Cerebellar nuclear complex (tissue), 1 donor: ENCODE measurements at places on chromosomes 13 and 19.

GRCh38 chr13:40579535-40579934 lies 86.9 kb downstream of the FOXO1 start:
- no peak for DNase-seq

DNA sequence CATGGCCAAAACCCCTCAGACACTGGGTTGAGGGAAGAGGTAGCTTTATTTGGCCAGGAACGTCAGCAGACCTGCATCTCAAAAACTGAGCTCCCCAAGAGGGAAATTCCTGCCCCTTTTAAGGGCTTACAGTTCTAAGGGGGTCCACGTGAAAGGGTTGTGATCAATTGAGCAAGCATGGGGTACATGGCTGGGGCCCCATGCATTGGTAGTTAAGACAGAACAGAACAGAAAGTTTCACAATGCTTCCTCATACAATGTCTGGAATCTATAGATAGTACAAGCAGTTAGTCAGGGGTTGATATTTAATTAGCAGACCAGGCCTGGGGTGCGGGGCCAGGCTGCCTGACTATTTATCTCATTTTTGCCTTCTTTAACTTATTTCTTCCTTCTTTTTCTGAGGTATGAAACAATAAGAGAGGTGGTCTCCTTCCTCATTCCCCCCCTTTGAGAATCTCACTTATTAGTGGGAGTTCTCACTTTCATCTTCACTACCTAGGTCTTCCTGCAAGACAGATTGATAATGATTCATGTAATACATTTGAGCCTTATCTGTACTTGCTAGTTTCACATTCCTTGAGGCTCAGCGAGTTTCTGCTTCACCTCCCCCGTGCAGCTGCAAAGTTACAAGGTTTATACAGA lies 84.8 kb downstream of the SLC25A15 start:
- no peak for DNase-seq

DNA sequence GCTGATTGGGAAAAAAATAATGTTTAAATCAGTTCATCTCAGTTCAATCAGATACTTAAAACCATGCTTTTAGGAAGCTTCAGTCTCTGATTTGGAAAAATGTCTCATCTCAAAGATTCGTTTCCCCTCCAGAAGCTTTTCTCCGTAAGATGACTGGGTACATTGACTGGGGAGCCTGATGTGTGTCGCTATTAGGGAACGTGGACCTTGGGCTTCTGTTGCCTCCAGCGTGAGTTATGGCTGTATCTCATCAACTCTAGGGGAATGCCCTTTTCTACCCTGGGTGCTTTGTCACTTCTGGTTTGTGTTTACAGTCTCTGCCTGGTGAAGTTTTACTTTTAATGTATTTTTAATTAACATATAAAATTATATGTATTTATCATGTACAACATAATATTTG lies 635.5 kb upstream of the GPC6 start:
- DNase-seq = no peak

- DNase-seq = no peak
Observed at GRCh38 chr13:99158846-99159245, 41.8 kb upstream of the UBAC2 start.

DNA sequence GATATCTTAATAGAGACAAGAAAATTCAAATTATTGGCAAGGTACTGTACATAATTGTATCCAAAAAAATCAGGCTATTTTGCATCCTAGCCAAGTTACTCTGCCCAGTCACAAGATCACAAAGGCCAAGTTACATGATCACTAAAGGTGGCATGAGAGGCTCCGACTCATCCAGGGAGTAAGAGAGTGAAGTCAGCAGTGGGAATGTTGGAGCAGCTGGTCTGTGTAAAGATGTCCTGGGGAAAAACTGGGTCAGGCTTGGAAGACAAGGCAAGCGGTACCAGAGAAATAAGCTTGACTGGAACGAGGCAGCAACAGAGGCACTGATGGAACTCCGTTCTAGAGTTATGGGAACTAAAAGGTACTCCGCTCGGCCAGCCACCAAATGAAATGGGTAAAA lies 50.2 kb upstream of the PSG2 start:
- DNase-seq = no peak

DNA sequence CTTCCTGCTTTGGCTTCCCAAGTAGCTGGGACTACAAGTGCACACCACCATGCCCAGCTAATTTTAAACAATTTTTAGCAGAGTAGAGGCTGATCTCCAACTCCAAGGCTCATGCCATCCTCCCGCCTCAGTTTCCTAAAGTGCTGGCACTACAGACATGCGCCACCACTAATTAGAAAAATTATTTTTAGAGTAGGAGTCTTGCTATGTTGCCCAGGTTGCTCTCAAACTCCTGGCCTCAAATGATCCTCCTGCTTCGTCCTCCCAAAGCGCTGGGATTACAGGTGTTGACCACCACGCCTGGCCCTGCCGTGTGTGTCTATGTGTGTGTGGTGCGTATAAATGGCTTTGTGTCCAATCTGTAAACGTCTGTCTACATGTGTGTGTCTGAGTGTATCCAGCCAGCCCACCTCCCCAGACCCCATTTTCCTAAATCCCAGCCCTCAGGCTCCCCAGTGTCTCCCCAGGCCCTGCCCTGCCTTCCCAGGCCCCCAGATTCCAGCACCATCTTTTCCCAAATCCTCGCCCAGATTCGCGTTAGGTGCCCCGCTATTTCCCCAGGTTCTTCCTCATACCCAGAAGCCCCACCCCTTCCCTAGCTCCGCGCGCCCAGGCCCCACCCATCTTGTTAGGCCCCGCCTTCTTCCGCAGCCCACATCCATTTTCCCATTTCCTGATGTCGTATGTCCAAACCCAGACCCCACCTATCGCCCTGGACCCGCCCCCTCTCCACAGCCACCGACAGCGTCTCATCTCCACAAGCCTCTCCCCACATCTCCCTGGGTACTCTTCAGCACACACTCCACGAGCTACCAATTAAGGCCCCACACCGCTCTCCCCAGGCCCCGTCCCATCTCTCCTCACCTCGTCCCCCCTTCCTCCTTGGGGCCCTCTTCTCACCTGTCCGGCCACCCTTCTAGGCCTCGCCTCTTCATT lies 24.9 kb downstream of the SLC8A2 start:
- DNase-seq = no peak
